Stimulated activated naive CD8-positive, alpha-beta T cell treated with anti-CD3 and anti-CD28 coated beads, Interleukin-15, Interleukin-2, amounts not matched to agents 100 U/mL and 50 U/mL, for 24 hours (primary cell): ENCODE measurements at places on chromosomes 2 and 18.

GRCh38 chr2:188576651-188577050 lies 285.0 kb downstream of the GULP1 start:
- no peak for DNase-seq

DNA sequence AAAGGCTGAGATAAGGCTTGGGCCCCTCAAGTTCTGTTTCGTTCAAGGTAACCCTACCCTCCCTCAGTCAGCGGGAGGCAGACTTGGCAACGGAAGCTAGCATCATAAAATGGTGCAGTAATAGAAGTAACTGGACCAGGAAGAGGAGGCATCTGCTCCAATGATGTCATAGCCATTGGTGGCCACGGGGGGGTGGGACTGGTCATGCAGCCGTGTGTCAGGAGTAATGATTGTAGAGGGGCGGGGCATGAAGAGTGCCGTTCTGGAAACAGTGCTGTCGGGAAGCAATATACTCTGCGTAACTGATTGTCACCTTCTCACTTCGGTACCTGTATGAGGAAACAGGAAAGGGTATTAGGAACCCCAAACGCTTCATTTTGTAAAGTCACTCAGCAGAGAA lies 6.9 kb upstream of the POLR2D start:
- no peak for DNase-seq

DNA sequence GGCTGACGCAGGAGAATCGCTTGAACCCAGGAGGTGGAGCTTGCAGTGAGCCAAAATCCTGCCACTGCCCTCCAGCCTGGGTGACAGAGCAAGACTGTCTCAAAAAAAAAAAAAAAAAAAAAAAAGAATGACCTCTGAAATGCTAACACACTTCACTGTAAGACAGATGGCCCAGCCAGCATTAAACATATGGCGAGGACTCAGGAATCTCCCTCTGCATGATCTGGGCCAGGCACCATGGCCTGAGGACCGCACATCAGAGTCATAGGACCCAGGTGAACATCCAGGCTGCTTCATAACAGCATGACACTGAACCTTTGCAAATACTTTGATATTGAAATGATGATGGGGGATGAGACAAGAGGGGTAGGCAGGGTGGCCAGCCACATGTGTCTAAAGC lies 56.1 kb upstream of the DNMT3A start:
- no peak for DNase-seq

DNA sequence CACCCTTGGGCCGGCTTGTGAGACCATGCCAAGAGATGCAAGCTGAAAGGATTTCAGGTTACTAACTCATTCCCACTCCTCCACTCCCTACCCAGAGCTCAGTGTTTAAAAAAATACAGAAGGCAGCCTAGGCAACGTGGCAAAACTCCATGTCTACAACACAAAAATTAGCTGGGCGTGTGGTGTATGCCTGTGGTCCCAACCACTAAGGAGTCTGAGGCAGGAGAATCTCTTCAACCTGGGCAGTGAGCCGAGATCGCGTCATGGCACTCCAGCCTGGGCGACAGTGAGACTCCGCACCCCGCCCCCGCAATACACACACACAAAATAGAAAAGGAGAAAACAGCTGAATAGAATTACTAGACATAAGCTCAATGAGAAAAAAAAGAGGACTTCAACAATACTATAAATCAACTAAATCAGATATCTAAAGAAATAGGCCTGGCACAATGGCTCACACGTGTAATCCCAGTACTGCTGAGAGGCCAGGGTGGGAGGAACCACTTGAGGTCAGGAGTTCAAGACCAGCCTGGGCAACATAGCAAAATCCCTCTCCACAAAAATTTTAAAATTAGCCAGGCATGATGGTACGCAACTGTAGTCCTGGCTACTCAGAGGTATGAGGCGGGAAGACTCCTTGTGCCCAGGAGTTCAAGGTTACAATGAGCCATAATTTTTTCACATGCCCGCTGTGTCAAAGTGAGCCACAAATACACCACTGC lies 10.1 kb downstream of the IWS1 start:
- no peak for DNase-seq

DNA sequence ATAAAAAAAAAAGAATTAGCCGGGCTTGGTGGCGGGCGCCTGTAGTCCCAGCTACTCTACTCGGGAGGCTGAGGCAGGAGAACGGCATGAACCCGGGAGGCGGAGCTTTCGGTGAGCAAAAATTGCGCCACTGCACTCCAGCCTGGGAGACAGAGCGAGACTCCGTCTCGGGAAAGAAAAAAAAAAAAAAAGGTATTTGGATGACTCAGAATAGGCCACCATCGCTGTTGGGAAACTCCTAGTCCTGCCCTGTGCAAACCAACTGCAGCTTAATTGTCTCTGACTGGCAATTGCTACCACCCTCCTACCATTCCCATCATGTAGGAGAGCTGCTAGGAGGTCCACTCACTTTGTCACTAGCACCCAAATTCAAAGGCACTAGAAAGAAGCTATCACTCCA lies 43.5 kb downstream of the ATP8B1 start:
- DNase-seq = no peak

- DNase-seq = no peak
Observed at GRCh38 chr2:236545248-236545658, 24.4 kb upstream of the ACKR3 start.

DNA sequence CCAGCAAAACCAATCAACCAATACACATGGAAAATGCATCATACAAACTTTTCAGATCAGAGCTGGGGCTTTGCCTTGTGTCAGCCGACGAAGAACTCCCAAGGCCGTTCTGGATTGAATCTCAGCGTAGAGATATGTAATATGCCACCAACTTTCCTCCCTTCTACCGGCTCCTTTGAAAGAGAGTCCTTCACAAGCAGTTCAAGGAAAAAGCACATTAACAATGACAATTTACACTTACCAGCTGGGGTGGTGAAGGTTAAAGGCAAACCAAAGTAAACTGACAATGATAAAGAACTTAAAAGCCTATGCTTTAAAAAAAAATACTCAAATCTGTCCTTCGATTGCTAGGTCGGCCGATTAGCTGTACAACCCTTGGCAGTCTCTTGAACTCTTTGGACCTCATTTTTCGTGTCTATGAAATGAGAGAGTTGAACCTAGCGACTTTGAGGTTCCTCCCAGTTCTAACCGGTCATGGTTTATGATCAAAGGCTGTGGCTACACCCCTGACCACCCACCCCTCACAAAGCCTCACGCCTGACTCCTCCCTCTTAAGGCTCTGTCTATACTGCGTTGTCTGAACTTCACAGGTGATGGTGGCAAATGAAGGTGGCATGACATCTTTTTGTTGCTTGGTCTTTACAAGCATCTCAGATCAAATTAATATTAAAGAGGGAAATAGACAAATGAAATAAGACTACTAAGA lies 46.2 kb downstream of the BCL2 start:
- DNase-seq = no peak

DNA sequence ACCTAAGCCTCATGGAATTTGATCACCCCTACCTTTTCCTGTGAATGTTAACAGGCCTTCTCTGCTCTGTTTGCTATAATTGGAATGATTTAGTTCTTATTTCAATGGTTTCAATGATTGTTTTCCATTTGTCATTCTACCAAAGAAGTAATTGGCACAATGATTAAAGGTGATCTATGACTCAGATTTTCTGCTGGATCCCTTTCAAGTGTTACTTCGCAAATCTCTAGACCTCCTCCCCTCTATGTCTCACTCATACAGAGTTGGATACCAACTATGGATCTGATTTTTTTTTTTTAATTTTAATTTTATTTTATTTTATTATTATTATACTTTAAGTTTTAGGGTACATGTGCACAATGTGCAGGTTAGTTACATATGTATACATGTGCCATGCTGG lies 29.6 kb upstream of the FAM117B start:
- DNase-seq = no peak

DNA sequence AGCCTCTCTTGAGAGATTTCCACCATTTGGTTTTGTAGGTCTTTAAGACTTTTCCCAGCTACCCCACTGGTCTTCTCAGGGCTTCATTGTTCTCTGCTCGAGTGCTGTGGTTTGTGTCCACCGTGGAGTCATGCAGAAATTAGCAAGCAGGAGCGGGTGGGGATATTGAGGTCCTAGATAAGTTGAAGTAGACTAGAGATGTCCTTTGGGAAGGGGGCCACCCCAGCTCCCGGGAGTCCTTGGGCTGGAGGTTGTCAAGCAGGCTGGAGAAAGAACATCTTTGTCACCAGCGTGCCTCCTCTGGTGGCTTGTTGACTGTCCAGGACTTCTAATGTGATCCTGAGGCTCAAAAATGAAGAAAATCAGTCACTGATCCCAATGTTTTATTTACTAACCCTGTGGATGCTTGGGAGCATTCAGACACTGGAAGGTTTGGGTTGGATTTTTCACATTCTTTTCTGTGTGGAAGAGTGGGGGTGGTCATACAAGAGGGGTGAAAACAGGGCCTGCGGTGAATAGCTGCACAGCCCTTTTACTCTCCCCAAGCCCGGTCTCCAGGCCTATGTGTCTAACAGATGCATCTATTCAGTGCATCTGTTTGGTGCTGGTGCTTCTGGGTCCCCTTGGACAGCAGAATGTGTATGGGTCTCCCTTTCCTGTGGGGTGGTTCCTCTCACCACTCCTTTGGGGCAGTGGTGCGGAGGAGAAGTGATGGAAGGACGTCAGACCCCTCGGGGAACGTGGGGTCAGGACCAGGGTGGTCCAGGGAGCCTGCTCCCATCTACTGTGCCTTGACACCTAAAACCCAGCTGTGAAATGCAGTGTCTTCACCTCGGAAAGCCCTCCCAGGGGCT lies 208.1 kb downstream of the KLHL29 start:
- DNase-seq = no peak

DNA sequence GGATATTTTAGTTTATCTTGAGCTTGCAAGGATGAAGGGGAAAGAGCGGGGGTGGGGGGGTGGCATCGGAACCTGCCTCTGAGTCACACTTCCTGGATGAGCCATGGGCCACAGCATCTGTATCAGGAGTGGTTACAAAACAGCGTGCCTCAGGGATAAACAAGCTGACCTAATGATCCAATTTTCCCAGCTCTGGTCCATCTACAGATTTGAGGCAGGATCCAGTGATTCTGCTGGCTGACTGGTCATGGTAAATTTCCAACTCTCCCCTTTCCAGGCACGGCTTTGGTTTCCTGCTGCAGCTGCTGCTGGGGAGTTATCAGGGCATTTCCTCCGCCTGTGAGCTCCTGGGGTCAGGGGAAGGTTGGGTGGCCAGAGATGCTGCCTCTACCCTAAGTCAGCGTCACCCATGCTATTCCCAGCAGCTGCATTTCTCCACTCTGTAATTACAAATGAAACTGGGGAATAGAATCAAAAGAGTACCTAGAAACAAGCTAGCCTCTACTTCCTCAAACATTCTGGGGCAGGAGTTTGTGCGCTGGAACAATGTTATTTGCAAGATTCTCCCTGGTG lies 4.7 kb upstream of the HPCAL1 start:
- DNase-seq = peak; percentile 72

DNA sequence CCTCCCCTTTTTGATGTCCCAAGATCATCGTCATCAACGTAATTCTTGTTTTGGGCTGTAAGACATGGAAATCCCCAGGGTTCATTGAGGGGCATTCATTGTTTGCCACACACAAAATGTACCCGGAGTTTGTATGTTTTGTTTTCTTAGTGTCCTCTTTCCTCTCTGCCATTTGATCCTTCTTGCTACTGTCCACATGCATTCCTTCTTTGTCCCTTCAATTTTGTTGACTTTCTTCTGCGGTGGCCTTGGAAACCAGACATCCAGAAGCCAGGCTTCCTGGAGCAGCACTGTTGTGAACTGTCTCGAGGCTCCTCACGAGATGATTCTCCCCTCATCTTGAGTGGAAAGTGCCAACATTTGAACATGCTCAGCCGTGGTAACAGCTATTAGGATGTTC lies 24.8 kb downstream of the IGFBP2 start:
- DNase-seq = no peak

GRCh38 chr2:120233292-120233691 lies 10.1 kb upstream of the TMEM185B start:
- no peak for DNase-seq

DNA sequence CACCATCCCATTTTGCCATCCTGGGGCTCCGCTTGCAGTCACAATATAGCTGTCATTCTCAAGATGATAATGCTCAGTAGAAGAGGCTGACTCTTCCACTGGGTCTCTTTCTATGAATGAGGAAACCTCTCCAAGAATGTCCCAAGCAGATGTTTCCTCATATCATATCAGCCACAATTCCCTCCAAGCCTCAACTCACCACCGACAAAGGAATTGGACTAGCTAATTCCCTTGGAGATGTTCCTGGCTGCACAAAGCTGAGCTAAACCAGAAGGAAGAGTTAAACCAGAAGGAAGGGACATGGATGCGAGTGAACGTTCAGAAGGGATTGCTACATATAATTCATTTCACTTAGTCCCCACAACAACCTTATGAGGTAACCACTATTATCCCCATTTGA lies 65.0 kb upstream of the NPAS2 start:
- DNase-seq = no peak

- DNase-seq = no peak
Observed at GRCh38 chr2:176967911-176968450, 244.6 kb upstream of the HNRNPA3 start.

- no peak for DNase-seq
Observed at GRCh38 chr2:156429211-156429610, 7.0 kb upstream of the GPD2 start.

GRCh38 chr2:239897596-239898235 lies 127.4 kb downstream of the NDUFA10 start:
- no peak for DNase-seq

- no peak for DNase-seq
Observed at GRCh38 chr18:35732162-35732561, 150.6 kb downstream of the GALNT1 start.

- no peak for DNase-seq
Observed at GRCh38 chr18:45951016-45951714, 16.0 kb downstream of the EPG5 start.
